Activated CD4-positive, alpha-beta T cell treated with anti-CD3 and anti-CD28 coated beads, Interleukin-2, amount 50 U/mL, for 4 hours (primary cell): ENCODE measurements at places on chromosomes 16 and 17.

DNA sequence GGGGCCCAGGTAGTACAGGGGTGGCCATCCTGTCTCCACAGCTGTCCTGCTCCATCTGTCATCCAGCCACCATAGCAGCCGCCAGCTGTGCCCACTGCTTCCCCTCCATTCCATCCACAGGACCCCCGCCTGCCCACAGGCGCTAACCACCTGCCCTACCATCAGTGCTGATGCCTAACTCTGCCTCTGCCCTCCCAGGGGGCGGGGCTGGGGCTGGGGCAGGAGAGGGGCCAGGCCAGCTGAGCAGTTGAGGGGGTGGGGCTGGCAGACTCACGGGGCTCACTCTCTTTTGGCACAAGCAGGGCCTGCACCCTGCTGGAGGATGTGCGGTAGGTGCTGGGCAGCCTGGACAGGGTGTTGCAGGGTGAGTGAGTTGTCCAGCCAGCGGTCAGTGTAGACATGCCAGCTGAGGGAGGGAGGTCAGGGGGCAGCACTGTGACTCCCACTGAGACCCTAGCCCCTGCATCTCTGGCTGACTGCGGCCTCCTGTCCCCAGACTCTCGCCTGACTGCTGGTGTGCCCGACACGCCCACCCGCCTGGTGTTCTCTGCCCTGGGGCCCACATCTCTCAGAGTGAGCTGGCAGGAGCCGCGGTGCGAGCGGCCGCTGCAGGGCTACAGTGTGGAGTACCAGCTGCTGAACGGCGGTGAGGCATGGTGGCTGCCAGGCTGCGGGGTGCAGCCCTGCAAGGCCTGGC lies 9.6 kb downstream of the GALK1 start:
- no peak for DNase-seq

- no peak for DNase-seq
These were observed 12.7 kb downstream of the TMEM11 start for GRCh38 chr17:21201298-21201595.

GRCh38 chr17:57138956-57139576 lies 54.0 kb downstream of the AKAP1 start:
- DNase-seq, result no peak

DNA sequence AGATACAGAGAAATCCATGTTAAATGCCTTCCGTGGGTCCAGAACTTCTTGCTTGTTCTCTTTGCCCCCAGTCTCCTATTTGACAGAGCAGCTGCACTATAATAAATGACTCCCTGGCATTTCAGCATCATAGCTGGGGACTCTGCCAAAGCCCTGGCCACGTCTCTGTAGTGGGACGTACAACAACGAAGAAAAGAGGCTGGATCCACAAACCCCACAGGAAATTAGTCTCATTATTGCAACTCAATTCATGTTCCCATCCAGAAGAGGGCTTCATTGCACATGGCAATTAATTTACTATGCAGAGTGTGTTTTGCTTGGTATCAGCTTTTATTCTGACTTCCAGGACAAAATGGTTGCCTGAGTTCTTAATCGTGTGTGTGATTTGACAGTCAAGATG lies 121.3 kb downstream of the CDH13 start:
- DNase-seq, result no peak

DNA sequence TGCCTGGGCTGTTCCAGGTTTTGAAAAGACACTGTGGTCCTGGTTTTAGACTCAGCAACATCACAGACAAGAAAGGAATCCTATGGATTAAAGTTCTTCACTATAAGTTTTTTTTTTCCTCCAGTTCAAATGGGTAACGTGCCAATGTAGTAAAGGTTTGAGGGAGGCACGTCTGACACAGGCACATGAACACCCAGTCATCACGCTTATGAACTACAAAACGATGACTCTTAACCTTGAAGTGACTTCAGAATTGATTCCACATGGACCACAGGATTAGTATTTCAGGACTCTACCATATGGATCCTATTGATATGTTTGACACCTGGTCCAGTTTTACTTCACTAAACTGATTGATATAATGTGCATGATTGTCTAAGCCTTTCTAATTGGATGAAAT lies 2.3 kb downstream of the PRMT7 start:
- DNase-seq, result no peak

- DNase-seq, result no peak
These were observed 13.0 kb upstream of the MPHOSPH6 start for GRCh38 chr16:82183004-82183397.

- DNase-seq, result no peak
These were observed 796 bp downstream of the NT5M start for GRCh38 chr17:17303847-17304490.

GRCh38 chr17:4997302-4998026 lies at the start of the genes INCA1 and KIF1C:
INCA1 (minus strand) TSS chr17:4997522; CDS start chr17:4994437, 3,085 bp downstream.
KIF1C (plus strand) TSS chr17:4997950; CDS start chr17:5000247, 2,297 bp downstream.
- peak; percentile 86 for DNase-seq

DNA sequence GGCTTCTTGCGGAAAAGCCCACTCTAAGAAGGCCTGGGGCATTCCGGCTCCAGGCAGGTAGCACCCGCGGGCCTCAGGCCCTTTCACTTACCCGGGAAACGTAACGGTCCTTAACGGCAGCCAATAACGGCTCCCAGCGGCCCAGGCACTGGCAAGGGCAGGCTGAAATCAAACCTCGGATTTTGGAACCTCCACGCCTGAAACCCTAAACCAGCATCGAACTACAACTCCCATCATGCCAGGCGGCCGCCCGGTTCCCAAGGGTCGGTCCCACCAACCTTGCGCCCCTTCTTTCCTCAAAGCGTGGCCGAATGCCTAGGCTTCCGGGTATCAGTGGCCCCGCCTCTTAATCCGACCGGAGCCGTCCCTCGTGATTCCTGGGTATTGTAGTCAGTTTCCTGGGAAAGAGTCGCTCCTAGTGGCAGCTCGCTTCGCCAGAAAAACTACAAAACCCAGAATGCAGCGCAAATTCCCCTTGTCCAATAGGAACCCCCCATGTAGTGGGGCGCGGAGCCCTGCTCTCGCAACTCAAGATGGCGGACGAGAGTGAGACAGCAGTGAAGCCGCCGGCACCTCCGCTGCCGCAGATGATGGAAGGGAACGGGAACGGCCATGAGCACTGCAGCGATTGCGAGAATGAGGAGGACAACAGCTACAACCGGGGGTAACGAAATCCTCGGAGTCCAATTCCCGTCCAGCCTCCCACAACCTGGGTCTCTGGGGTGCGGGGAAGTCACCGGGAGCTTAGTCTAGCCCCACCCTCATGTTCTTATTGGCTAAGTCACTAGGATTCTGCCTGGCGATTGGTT lies at the start of gene NMT1:
Gene NMT1 (plus strand): TSS at position 521 of the 809 bp plus-strand sequence. CDS start 13 bp downstream, at position 534.
- peak; percentile 95 for DNase-seq

DNA sequence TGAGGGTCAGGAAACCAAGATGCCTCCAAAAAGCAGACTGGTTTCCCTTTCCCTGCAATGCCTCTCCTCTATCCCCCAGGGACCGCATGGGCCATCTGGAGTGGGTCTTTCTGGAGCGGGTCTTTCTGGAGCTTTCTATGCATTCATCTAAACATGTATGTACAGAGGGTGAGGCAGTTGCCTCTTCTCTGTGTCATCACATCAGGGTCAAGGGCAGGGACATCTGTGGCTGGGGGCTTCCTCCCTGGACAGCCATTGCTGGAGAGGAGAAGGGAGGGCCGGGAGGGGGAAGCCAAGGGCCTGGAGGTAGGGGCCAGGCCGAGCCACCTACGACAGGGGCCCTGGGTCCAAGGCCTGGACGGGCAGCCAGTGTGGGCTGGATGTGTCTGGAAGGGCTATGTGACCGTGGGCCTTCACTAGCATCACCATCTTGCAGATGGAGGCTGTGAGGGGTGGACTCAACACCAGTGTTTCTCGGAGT lies 840 bp downstream of the ADCY7 start:
- DNase-seq, result no peak

DNA sequence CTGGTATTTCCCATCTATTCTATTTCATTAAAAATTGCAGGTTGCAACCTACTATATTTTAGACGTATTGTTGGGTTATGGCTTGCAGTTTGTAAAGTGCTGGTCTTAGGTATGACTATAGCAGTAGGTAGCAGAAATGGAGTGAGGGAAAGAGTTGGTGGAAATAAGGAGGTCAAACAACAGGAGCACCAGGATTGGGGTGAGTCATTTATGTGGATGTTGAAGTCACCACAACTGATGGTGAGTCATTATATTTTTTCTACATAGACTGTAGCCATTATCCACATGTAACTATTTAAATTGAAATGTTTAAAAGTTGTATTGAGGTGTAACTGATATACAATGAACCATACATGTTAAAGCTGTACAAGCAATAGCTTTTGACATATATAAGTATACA lies 25.0 kb upstream of the HS3ST3A1 start:
- DNase-seq, result no peak

- DNase-seq, result peak; percentile 21
These were observed 2.0 kb downstream of the KLHL11 start for GRCh38 chr17:41863074-41863848.

GRCh38 chr16:88337021-88337420 lies 45.7 kb upstream of the ZNF469 start:
- no peak for DNase-seq

- no peak for DNase-seq
These were observed 1.3 kb upstream of the MPG start for GRCh38 chr16:76535-77272.

GRCh38 chr17:50114849-50115357 lies 15.1 kb downstream of the SAMD14 start:
- DNase-seq, result no peak

DNA sequence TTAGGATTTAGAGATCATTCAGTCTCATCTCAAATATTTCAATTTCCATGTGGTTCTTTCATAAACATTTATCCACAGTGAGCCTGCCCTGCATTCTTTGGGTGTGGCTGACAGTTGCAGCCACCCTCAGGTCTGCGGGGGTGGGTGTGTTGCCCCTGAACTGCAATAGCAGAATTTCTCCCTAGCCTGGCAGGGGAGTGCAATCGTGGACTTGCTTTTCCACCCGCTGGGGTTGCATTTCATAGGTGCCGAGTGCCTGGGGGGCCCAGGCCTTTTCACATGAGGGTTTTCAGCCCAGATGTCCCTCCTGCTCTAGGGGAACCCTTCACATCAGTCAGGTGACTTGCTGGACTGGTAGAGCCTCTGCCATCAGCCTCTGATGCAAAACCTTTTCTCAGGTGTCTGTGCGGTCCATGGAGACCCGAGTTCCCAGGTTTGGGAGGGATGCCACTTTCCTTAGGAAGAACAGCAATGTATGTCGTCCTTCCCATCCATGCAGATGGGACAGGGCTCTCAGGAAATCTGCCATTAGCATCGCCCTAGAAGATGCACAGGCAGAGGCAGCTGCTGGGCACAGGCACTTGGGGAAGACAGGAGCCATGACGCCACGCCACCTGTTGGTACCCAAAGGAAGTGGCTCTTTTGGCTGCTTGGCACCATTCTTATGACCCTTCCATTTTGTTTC lies 2.4 kb upstream of the USP36 start:
- peak; percentile 53 for DNase-seq

- no peak for DNase-seq
These were observed 81.8 kb upstream of the DNAJA2 start for GRCh38 chr16:47055136-47055885.

DNA sequence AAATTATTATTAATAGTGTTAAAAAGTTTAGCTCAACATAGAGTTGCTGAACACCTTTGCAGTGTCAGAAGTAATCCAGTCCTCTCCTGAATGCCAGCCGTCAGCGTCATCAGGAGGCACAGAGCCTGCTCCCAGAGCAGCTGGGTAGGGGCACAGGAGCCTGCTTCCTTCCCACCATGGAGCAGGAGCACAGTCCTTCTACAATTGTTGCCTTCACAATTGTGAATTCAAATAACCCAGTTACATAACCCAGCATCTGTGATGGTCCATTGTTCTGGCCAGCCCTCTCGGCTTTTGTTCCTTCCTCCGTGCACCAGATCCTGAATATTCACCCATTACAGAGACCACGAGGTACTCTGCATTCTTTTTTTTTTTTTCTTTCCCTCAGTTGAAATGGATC lies 393.9 kb upstream of the MAF start:
- DNase-seq, result no peak

DNA sequence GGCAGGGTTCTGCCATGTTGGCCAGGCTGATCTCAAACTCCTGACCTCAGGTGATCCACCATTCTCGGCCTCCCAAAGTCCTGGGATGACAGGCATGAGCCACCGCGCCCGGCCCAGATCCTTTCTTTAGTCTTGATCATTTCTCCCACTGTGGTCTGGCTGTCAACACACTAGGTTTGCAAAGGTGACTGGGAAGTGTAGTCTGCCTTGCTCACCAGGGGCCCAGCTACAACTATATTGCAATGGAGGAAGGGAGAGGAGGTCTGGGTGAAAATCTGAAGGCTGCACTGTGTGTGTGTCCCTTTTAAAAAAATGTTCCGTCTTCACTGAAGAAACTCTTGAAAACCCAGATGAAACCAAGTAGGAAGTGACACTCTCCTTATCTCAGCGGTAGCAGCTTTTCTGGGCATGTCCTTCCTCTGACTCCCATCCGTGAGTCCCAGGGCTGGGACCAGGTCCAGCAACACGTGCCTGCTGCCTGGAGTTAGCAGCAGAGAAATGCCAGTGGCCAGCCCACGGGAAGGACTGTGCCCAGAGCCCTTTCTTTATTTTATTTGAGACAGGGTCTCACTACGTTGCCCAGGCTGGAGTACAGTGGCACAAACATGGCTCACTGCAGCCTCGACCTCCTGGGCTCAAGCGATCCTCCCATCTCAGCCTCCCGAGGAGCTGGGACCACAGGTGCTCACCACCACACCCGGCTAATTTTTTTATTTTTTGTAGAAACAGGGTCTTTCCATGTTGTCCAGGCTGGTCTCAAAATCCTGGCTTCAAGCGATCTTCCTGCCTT lies 17.8 kb upstream of the KIF19 start:
- no peak for DNase-seq

DNA sequence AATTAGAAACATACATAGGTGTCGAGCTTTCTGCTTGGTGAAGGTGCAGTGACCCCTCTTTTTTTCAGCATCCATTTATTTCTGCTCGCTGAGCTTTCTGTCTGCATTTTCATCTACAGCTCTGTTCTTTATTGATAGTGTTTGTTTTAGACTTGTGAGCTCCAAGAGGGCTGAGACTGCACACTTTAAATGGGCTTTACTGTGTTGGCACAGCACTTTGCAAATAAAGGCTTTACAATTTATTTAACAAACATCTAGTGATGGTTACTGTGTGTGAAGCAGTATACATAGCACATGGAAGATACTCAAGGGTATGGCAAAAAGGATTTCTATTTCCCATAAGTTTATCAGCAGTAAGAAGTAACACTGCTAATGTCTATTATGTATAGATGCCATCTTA lies 563.7 kb upstream of the HSBP1 start:
- no peak for DNase-seq

DNA sequence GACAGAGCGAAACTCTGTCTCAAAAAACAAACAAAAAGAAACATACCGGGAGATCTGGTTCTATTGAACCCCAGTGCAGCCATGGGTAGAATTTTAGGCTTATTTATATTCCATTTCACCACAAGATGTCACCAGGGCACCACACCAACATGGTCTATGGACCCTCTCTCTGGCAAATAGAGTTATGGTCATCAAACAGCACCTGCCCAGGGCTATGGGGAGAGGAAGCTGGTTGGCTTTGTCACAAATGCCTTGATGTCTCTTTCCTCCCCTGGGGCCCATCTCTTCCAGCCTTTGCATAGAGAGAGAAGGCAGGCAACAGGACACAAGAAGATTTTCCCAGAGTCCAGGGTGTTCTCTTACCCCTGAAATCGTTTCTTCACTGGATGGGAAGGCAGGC lies 128.4 kb downstream of the WWOX start:
- DNase-seq, result no peak

- no peak for DNase-seq
These were observed 187.4 kb upstream of the CACNG5 start for GRCh38 chr17:66647391-66647983.
